ENCODE measurements at places on chromosomes 12 and 14.

DNA sequence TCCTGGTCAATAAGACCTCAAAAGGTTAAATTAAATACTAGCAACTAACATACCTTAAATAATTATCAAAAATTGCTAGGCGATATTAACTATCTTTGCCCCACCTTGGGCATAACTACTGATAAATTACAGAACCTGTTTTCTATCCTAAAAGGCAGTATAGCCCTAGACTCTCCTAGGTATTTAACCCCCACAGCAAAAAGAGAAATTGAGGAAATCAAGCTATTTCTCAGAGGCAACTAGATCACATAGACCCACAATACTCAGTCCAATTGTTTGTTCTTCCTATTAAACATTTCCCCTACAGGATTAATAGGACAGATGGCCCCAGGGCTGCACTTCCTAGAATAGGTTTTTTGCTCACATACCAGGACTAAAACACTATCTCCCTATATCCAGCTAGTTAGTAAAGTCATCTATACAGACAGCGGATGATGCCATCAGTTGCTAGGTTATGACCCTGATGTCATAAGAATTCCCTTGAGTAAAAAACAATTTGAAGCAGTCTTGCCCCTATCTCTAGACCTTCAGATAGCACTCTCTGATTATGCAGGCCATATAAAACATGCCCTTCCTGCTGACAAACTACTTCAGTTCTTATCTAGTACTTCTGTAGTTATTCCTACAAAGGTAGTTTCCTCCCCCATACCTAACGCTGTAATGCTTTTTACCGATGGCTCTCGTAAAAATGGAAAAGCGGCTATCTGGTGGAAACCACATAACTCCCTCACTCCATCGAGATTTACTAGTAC, 118.4 kb downstream of the PPHLN1 start:
- DNase-seq: no peak

DNA sequence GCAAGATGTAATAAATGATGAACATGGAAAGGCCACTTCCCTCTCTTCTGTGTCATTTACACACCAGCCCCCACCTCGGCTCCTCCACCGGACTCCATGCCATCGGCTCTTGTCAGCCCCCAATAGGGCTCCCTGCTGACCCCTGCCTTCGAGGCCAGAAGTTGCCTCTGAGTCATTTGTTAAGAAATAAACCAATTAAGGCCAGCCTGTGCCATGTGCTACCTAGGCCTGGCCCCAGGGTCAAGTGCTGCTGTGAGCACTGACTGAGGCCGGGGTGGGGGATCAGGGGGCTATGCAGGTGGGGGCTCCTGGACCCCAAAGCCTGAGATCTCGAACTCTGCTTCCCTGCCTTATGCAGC, 53.2 kb downstream of the TESC start:
- no peak for DNase-seq

- DNase-seq: peak; percentile 44
These were observed 50.0 kb downstream of the SPRING1 start for GRCh38 chr12:116687888-116688287.

DNA sequence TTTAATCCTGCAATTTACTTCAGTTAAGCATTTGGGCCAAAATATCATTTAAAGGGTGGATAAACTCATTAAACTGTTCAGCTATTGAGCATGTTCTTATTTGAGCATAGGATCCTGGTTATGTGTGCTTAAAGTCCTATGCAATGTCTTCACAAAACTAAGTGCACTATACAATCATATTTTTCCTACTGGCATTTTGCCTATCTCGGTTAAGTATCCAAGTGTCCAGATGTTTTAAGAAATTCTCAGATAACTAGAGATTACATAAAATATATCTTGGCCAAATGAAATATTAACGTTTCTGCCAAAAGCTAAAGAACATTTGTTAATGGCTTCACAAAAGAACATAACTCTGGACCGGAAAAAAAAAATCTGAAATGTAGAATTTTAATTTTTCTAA, 250.8 kb upstream of the LRFN5 start:
- DNase-seq: no peak

DNA sequence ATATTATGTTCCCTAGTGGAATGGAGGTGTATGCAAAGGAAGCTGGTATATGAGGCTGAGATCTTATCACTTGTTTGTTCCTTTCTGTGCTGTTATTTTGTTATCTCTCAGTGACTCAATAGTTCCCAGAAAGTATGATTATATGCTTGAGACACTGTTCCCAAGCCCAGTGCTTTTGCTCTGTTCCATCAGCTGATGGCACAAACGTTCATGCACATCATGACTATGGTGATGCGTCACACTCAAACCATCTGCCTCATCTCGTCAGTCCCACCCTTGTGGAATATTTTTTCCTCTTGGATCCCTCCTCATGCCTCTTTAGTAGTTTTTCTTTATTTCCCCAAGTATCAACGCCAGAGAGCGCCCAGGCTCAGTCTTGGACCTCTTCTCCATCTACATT, 786.9 kb downstream of the AACS start:
- DNase-seq: no peak

DNA sequence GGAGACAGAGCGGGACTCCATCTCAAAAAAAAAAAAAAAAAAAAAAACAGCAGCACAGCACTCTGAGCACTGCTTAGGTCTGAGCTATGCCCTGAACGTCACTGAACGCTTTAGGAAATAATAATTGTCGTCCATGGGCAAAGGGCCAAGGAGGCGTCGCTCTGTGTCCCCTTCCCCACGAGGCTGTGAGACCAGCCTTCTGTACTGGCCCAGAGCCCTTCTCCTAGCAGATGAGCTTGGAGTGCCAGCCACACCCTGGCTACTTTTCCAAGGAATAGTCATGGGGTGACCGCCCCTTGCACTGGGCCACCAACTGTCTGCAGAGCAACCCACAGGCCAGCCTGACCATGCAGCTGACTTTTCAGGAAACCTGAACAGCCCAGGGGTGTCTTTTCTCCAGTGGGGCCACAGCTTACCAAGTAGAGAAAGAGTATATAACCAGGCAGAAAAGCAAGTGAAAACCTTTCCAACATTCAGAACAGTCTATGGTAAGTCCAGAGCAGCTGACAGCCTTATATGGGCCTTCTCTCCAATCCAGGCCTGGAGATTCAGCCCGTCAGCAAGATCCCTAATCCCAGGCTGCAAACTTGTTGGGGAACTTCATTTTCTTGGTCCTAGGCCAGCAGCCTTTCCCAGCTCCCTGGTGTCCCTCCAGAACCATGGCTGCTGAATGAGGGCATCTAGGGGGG, 28.5 kb downstream of the CD9 start:
- DNase-seq: no peak

DNA sequence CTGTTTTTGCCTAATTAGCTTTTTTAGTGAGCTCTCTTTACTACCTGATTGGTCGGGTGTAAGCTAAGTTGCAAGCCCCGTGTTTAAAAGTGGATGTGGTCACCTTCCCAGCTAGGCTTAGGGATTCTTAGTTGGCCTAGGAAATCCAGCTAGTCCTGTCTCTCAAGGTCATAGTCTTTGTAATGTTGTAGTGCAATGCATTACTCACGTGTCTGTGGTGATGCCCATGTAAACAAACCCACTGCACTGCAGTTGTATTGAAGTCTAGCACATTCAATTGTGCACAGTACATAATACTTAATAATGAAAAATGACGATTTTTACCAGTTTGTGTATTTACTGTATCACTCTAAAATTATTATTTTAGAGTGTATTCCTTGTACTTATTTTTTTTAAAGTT, 335.5 kb downstream of the NUAK1 start:
- DNase-seq: no peak

GRCh38 chr12:9118158-9118557, 2.4 kb upstream of the A2M start:
- no peak for DNase-seq

GRCh38 chr12:95396849-95397468, 77.0 kb upstream of the METAP2 start:
- DNase-seq: peak; percentile 50

- DNase-seq: no peak
These were observed 161.3 kb downstream of the CPNE8 start for GRCh38 chr12:38744041-38744440.

DNA sequence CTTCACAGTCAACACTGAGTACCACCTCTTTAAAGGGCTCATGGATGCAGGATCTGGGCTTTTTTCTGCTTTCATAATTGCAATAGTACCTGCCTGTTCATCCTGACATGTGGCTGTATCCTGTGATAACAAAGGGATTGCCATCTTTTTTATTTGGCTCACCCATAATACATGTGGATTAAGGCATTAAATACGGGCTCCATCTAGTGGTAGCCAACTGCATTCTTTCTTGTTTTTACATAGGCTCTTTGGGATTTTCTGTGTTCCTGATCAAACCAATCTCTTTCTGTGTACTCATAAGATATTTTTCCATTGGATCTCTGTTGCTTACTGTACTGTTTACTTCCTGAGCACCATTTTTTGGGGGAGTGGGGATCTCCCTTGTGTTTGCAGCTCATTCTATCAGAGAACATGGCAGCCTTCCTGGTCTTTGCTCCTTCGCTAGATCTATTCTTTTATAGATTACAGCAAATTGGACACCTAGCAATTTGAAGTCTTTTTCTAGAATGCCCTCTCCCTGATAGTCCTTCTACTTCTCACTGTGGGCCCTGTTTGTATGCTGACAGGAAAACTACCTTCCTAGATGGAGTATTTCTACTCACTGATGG, 723.4 kb upstream of the MDGA2 start:
- DNase-seq: peak; percentile 20

- no peak for DNase-seq
These were observed 15.1 kb downstream of the EPYC start for GRCh38 chr12:90989686-90990111.

DNA sequence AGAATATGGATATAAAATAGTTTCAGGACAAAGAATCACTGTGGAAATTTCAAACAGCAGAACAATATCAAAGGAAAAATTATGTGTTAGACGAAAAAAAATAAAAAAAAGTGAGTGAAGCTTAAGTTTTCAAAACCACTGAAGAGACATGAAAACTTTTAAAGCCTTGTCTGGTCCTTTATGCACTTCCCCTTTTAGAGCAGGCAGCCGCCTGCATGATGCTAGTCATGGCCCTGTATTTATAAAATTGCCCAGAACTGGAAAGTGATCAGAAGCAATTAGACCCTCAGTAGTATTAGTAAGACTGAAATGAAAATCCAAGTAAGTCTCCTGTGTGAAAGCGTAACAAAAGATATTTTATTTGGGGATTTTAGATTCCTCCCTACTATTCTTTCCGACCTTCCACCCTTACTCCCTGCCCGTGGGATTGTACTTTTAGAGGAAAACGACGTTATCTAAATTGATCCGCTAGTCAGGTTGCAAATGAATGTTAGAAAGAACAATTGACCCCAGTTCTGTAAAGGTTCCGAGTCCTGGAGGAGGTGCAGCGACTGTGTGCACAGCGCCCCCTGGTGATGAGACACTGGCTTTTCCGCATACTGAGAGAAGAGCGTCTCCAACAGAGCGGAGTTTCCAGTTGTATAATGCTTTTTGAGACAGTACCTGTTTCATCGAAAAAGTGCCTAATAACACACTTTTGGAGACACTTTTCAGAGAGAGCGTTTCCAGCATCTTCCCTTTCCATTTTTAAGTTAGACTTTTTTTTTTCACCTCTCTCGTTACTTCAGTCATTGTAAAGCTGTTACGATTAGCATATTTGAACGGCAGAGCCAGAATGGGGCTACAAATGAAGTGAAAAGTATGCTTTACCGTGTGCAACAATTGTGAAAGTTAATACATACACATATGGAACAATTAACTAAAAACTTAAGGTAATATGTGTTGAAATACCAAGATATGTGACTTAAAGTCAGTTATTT, 12.4 kb downstream of the MGST1 start:
- DNase-seq: peak; percentile 36

- DNase-seq: no peak
These were observed 224.3 kb downstream of the PELI2 start for GRCh38 chr14:56342494-56342942.

GRCh38 chr12:76559400-76560085, at the start of gene OSBPL8:
OSBPL8 (minus strand) TSS chr12:76559771; CDS start chr12:76487551, 72,220 bp downstream.
- DNase-seq: peak; percentile 97

GRCh38 chr12:128583453-128583852, 240.3 kb downstream of the SLC15A4 start:
- DNase-seq: no peak

DNA sequence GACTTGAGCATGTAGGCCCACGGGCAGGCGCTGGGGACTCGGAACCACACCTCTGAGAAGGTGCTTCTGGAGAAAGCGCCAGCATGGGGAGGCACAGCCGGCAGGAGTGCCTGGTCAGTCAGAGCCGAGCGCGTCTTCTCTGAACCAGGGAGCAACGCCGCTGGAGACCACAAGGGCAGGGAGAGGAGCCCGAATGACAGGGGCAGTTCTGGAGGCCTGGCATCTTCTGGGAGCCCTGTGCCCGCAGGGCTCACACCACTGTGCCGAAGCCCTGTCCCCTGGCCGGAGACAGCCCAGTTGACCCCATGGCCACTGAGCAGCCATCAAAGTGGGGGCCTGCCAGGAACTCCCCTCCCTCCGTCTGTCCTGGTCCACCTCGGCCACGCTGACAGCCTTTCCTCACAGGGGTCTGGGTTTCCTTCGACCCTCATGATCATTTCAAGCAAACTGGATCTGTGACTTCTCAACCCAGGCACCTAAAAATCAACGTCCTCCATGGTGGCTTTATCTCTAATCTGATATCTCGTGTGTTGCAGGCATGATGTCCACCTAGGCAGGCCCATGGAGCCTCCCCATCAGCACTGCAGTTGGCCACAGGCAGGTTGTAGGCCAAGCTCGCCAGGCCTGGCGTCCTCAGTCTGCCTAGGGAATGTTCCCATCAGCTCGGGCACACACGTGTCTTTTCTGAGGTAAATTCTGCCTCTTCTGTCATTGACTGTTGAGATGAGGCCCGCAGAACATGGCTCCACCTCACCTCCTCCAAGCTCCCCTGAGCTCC, 299.3 kb upstream of the RTL1 start:
- DNase-seq: no peak

DNA sequence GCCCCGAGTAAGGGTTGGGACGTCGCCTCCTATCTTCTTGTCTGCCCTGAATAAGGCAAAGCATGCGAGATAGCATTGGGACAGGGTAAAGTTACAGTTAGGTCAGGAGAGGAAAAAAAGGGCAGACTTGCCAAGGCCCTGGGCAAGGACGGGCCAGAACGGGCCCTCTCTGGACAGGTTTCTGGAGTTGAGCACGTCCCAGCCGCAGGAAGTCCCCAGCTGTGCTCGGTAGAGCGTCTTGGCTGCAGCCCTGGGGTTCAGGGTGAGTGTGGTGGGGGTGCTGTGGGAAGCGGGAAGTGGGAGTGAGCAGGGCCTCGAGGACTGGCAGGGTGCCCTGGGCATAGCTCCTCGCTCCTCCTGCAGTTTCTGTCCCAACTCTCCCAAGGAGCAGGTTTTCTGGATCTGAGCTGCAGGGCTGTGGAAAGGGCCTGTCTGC, 5.4 kb downstream of the RPS6KL1 start:
- DNase-seq: no peak
